Activated T-cell treated with anti-CD3 and anti-CD28 coated beads, Interleukin-2, amount 50 U/mL, for 48 hours (primary cell): ENCODE measurements at places on chromosomes 12 and 14.

GRCh38 chr14:39060818-39061437 is 42.1 kb downstream of the SEC23A start:
- DNase-seq, result no peak

DNA sequence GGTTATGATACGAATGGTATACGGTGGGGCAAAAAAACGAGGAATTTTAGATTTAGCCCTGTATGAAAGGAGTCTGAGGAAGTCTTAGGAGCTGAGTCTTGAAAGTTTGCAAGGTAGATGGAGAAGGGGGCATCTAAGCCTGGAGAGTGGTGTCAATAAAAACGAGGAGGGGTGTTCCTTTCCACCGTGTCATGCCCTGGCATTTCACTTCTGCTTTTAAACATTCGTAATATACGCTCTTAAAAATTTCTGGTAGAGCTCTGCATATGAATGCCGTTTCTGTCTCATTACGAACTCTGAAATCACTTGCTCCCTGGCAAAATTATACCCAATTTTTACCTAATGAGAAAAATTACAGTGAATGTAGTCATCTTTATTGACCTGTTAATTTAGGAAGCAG is 170.2 kb downstream of the ERC1 start:
- no peak for DNase-seq

- no peak for DNase-seq
Measured at GRCh38 chr12:38785381-38785780, 120.0 kb downstream of the CPNE8 start.

DNA sequence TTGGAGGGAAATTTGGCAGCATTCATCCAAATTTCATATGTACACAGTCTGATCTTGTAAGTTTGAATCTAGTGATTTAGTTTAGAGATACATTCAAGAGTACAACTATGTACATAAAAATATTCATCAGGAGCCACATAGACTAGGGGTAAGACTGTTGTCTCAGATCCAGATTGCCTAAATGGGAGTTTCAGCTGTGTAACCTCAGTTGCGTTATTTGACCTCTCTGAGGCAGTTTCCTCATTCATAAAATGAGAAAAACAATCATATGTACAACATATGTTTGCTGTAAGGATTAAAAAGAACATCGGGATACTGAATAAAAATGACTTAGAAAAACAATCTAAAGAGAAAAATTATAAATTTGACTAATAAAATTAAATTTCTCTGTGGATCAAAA is 577.5 kb downstream of the RPL10L start:
- DNase-seq, result no peak

GRCh38 chr14:77843195-77843594 is 43.3 kb downstream of the ADCK1 start:
- no peak for DNase-seq

DNA sequence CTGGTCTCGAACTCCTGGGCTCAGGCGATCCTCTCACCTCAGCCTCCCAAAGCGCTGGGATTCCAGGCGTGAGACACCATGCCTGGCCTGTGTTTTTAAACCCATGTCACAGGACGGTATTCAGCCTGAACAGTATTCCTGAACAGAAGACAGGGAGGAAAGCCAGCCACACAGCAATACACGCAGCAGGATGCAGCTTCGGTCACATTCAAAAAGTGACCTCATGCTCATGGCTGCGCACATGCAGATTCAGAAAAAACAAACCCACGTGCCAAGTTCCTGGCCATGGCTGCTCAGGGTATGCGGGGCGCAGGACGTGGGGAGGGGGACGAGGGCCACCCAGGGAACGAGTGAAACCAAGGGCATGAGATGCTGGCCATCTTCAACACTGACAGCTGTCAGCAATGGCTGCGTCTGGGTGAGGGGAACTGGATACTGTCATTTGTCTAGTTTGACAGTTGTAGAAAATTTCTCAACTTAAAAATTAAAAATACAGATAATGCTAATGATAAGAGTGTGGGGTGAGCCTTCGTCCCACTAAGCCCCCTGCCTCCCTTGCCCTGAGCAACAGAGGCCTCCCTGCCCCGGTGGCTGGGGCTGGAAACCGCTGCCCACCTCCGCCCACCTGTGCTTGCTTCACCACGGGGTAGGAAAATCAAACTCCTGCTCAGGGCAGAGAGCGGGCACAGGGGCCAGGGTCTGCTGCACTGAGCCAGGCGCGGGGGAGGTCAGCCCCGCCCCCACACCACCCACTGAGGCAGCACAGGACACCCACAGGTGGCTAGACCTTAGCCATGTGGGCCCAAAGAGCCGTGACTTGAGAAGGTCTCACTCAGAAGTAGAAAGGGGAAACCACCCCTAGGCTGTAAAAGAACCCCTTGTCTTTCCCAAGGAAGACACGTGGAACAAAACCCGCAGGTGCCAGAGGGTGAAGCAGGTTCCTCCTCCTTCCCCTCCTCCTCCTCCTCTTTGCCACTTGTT is 84.2 kb downstream of the SCARB1 start:
- no peak for DNase-seq

- no peak for DNase-seq
Measured at GRCh38 chr14:84144166-84144565, 1385.8 kb upstream of the FLRT2 start.

DNA sequence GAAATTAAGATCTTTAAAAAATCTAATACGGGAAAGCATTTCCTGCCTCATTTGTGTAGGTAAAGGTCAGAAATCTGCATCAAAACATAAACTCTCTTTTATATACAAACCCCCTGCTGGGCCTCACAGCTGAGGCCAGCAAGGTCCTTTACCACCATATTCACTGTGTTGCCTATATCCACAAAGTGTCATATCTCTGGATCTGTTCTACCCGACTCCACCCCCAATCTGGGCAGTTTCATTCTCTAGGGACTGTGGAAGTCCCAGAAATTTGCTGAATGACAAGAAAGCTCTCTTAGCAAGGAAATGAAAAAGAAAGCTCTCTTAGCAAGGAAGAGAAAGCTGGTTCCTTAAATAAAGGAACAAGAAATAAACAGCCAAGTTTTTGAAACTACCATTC is 301.7 kb downstream of the KCNH5 start:
- no peak for DNase-seq

- DNase-seq, result no peak
Measured at GRCh38 chr14:89924268-89924667, 30.3 kb downstream of the EFCAB11 start.

GRCh38 chr12:123546281-123546680 is 12.8 kb upstream of the RILPL1 start:
- no peak for DNase-seq

- DNase-seq, result peak; percentile 85
Measured at GRCh38 chr12:123388177-123388950, 4.4 kb downstream of the KMT5A start.

GRCh38 chr14:52018252-52018651 is 28.9 kb downstream of the RTRAF start:
- DNase-seq, result no peak

DNA sequence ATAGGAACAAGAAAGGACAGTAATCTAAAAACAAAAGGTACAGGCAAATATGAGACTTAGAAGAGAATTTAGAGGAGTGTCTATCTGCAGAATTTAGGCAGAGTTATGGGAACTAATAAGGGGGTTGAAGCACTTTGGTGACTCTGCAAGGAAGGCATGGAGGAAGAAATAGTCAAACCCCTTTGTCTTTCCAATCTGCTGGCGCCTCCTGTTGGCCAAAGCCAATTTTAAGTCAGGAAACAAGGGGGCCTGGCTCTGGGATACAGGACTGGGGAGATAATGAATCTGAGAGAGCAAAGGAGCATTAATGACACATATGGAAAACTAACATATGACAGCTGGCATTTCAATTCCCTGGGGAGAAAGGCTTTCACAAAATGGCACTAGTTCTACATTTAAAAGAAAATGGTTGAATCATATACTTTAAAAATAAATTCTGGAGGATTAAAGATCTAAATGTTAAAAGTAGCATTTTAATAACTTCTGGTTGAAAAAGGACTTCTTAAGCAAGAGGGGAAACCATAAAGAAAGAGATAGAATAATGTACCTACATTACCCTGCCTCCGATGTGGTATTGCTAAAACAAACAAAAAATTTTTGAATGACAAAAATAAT is 48.5 kb upstream of the CSRP2 start:
- DNase-seq, result peak; percentile 69

DNA sequence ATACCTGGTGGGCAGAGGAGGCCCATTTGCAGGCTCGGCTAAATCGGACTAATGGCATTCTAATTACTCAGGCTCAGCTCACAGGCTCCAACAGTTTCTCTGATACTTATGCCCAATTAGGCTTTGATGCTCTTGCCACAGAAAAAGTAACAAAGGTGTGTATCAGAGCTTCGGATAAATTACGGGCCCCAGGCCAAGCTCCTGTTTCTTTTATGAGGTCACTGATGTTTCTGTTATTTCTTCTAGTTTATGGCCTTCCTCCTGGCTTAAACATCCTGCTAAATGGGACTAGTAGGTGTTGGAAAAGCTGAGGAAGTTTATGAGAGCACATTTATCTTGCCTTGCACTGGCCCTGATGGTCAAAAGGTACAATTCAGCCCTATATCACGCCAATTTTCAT is 28.8 kb upstream of the C12orf75 start:
- no peak for DNase-seq

DNA sequence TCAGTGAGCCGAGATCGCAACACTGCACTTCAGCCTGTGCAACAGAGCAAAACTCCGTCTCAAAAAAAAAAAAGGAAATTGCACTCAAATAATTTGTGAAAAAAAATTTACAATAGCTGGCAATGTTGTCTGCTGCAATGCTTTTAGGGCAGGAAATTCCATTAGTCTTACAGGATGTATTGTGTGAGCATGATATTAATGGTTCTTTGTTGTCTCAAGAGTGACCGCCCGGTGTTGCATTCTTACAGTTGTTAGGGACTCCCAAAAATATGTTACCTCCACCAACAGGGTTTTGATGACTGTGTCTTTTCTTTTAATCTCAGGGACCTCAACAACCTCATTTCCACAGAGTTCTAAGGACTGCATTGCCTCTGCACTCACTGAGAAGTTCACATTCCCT is 44.8 kb downstream of the PZP start:
- no peak for DNase-seq

DNA sequence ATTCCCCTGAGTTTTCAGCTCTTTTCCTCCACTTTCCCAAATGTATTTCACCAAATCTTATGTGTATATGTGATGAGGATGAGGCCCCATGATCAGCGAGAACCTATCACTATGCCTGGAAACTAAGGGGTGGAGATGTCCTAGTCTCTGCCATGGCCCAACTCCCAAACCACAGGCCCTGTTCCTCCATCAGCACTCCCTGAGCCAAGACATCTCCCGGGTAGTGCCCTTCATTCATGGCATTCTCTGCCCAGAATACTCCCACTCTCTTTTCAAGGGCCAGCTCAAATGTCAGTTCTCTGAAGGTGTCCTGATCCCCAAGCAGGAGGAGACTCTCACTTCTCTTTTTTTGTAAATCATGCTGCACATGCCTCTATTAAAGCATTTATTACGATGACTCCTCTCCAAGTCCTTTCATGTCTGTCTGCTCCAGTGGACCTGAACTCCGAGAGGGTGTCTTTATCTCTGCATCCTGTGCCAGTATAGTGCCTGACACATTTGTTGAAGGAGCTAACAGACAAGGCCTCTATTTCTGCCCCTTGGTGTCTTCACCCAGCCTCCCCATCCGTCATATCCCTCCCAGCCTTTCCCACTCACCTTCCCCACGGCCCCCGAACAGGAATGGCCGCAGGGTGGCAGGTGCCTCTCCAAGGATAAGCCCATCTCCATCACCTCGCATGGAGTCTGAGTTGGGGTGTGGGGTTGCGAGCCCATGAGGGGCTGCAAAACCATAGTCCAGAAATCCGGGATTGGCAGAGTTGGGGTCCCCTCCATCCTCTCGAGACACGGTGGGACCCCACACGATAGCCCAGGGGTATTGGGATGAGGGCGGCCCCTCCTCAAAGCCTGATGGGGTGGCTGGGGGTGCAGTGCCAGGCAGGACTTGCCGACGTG is 3.7 kb downstream of the PIANP start:
- no peak for DNase-seq

DNA sequence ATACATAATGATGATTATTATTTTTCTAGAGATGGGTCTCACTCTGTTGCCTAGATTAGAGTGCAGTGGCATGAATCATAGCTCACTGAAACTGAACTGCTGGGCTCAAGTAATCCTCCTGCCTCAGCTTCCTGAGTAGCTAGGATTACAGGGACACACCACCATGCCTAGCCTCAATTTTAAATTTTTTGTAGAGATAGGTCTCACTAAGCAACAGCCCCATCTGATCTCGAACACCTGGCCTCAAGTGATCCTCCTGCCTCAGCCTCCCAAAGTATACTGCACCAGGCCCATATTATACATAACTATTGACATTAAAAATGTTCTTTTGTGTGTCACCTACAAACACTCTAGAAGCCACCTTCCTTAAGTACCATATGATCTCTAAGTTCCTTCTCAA is 3.4 kb downstream of the TXNRD1 start:
- peak; percentile 29 for DNase-seq

DNA sequence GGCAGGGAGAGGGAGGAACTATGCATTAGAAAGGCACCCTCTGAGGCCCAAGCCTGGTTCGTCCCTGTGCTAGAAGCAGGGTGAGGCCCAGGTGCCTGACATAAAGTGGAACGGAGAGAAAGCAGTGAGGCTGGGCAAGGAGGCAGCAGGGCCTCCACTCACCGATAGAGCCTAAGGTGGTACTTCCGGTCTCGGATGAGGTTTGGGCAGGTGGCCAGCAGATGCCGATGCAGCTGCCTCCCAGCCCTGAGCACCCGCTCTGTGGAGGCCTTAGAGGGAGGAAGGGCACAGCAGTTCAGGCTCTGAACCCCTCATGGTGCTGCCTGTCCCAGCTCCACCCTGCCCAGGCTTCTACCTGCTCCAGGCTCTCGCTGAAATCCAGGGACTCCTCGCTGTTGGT is 7.1 kb downstream of the RAPGEF3 start:
- no peak for DNase-seq

- DNase-seq, result no peak
Measured at GRCh38 chr12:8840321-8840720, 17.9 kb downstream of the A2ML1 start.

DNA sequence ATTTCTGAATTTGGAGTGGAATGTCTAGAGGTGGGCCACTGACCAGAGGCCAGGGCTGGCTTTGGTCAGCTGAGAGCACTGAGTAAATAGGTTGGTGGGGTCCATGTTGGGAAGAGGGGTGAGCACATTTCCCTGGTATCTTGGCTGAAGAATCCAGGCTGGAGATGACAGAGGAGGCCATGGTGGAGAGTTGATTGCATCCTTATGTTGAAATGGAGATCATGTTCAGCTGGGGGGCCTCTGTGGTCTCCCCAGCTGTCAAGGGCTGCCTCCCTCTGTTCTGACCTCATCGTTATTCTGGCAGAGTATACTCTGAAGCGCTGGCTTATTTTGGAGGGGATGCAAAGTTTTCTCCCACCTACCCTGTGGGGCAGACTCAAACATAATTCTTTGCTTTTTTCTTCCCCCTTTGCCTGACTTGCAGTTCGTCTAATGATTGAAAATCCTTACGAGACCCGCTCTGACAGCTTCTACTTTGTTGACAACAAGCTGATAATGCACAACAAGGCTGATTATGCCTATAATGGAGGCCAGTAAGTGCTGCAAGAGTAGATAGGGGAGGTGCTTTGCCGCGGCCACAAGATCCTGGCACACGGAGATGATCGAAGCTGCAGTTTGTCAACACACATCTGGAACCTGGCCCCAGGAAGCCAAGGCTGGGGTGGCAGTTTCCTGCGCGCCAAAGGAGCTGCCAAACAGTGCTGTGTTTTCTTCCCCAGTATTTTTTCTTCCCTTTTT is 6.0 kb upstream of the ACADS start:
- no peak for DNase-seq
